ENCODE measurements at places on chromosomes 16 and 17.

DNA sequence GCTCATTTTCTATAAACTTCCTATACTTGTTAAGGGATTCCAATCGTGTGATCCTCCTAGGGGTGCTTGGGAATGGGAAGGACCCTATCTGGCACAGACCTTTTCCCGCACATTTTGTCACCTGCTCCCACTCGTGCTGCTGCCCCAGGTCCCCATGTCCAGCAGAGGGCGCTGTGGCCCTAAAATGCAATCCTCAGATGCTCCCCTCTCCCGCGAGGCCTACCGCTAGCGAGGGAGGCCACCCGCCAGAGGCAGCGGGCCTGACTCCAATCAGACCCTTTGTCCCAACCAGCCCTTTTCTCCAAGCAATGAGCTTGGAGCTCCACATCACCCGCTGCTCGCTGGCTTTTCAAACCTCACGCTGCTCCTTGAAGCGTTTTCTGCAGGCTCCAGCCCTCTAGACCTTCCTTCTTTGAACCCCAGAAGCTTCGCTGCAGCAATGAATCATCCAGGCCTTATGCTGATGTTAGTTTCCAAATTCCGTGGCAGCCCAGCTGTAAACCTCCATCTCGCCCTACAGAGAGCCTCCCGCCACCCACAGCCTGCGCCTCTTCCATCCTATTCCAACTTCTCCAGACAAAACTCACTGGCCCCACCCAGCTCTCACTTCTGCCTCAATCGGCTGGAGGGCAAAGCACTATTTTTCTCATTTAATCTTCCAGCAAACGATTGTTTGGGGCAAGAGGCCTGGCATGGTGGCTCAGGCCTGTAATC, 23.6 kb upstream of the FZD2 start:
- peak; percentile 94 for DNase-seq

DNA sequence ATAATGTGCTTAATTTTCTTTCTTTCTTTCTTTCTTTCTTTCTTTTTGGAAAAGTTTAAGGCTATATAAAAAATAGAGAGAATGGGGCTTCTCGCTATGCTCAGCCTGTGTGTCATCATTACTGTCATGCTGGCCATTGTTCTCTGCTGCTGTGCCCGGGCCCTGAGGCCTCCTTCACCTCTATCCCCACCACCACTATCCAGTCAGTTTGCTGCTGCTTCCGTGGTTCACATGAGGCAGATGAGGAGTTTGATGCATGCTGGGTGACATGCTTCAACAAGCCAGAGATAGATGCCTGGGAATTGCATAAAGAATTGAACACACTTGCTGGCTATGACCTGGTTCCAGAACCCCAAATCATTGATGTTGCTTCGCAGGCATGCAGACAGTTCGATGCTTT, 36.3 kb downstream of the PITPNC1 start:
- DNase-seq: no peak

- no peak for DNase-seq
Observed at GRCh38 chr16:65120461-65120830, 1.4 kb downstream of the CDH11 start.

DNA sequence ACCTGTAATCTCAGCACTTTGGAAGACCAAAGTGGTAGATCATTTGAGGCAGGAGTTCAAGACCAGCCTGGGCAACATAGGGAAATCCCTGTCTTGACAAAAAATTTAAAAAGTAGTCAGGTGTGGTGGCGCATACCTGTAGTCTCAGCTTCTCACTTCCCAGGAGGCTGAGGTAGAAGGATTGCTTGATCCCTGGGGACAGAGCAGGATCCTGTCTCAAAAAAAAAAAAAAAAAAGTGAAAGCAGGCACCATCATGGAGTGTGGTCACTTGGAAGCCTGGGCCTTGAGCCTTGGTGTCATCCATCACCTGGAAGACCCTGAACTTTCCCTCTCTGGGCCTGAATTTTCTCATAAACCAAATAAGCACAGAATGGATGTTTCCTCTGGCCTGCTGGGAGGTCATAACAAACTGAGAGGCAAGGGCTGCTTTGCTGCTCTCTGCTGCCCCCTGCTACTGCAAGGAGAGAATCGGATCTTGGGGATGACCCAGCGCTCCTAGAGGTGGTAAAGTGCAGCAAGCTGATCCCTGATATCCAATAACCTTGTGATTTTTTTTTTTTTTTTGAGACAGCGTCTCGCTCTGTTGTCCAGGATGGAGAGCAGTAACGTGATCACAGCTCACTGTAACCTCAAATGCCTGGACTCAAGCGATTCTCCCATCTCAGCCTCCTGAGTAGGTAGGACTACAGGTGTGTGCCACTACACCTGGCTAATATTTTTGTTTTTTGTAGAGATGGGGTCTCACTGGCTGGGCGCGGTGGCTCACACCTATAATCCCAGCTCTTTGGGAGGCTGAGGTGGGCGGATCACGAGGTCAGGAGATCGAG, 75.9 kb upstream of the RNU2-1 start:
- no peak for DNase-seq

GRCh38 chr16:84484579-84485254, 19.7 kb downstream of the MEAK7 start:
- DNase-seq: no peak

DNA sequence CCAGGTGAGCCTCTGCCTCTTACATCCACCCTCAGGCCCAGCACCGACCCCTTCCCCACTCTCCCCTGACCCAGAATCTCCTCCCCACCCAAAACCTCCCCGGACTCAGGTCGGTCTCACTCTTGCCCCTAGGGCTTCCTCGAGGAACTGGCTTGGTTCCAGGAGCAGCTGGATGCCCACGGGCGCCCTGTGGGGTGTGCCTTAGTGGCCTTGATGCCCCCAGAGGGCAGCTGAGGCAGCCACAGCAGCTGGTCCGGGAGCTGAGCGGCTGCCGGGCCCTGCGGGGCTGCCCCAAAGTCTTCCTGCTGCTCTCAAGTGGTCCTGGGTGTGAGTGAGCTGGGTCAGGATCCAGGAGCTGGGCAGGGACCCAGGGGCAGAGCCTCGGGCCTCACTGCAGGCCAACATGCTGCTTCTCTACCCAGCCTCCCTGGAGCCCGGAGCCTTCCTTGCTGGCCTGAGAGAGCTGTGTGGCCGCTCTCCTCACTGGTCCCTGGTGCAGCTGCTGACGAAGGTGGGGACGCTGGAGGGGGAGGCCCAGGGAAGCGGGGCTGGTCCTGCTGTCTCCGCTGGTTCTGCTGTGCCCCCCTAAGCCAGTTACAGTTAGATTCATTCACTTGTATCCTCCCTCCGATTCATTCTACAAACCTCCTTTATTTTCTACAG, 9.6 kb downstream of the ZNF213 start:
- no peak for DNase-seq

DNA sequence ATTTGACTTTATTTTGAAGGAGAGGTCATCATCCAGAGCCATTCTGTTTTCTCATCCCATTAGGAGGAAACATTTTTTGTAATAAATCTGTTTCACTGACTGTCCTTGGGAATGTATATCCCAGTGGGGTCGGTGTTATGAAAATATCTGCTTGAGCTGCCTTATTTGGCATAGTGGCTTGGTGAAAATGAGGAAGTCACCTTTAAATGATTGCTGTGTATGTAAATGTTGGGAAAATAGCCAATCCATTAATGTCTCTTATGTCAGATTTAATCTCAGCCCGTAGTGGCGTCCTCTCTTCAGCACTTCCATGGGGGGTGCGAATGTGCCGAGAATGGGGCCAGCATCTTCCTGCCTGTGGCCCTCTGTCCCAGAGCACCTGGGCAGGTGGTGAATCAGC, 57.6 kb downstream of the BANP start:
- no peak for DNase-seq

DNA sequence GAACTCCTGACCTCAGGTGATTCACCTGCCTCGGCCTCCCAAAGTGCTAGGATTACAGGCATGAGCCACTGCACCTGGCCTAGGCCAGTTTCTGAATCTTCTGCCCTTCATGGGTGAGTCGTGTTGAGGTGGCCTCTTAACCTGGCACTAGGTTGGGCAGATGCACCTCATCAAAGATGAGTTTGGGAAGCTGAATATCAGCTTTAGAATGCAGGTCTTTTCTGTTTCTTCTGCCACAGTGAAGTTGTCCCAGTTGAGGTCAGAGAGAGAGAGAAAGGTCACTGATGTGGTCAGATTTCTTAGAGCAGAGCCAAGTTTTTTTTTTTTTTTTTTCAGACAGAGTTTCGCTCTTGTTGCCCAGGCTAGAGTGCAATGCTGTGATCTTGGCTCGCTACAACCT, 111.3 kb upstream of the WSCD1 start:
- no peak for DNase-seq

DNA sequence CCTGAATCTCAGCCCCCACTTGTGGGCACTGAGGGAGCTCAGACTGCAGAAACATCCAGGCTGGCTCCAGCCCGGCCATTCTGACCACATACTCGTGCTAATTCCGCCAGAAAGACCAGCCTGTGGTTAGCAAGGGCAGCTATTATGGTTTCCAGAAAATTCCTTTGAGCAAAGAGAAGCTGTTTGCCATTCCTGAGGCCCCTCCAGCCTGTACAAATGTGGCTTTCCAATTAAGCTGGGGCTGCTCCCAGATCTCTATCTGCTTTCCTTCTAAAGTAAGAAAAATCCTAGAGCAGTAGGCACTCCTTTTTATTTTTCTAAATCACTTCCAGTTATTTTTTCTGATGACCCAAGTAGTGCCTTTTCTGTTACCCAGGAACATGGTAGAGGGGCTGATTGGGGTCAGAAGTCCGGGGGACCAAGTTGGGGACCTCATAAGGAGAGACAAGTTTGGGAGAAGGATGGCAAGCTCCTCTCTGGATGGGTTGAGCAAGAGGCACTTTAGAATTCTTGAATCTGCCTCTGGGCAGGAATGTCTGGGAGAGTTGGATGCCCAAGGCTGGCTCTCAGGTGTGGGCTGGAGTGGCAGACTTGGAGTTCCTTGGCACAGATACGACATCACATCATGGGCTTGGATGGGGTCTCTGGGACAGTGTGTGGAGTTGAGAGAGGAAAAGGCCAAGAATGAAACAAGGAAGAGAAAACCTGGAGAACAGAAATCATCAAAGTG, 83.3 kb upstream of the TNRC6C start:
- DNase-seq: no peak

GRCh38 chr16:66511602-66512271, 38.2 kb downstream of the TK2 start:
- DNase-seq: no peak

- no peak for DNase-seq
Observed at GRCh38 chr17:59093702-59094231, 12.9 kb downstream of the TRIM37 start.

GRCh38 chr17:7844292-7845154, 10.3 kb upstream of the TMEM88 start:
- DNase-seq: peak; percentile 85

GRCh38 chr16:13959626-13960025, 39.7 kb downstream of the ERCC4 start:
- DNase-seq: no peak

GRCh38 chr17:81858170-81858966, 2.0 kb downstream of the P4HB start:
- DNase-seq: no peak

- DNase-seq: no peak
Observed at GRCh38 chr16:19860166-19861041, 24.2 kb downstream of the GPRC5B start.

- DNase-seq: no peak
Observed at GRCh38 chr17:39754958-39755553, 17.3 kb downstream of the GRB7 start.

DNA sequence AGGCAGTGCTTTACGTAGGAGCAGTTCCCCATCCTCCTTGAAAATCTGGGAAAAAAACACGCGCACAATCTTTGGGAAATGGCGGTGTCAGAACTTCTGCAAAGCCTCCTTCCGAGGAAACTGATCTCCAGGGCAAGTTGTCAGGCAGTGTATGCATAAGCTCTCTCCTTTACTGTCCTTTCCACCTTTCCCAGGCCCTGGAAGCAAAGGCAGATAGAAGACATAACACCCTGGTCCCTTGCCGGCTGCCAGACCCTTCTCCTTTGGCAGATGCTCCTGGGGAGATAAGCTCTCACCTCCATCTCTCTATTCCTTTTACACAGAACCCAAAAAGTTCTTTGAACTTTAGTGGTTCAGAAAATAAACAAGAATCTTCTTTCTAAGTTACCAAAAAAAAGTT, 12.4 kb downstream of the TOB1 start:
- DNase-seq: no peak

DNA sequence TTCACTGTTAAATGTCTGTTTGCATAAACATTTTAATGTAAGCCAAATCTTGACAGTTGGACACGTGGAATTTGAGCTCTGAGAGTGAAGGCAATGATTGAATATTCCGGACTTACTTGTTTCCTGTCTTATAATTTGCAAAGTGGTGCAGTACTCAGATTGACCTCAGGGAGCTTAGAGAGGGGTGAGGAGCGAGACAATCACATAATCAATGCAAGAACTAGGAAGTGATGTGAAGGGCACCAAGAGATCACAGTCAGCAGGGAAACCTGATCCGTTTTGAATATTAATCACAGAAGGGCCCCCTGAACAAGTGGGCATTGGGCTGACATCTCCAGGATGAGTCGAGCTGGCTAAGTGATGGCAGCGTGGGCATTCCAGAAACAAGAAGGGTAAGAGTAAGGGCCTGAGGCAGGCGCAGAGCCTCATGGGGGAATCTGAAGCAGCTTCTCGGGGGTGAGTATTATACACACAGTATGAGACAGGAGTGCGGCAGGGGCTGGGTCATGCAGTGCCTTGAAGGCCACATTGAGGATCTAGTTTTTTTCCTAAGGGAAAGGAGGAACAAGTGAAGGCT, 26.1 kb downstream of the TEX2 start:
- no peak for DNase-seq

GRCh38 chr17:45653616-45654015, 130.5 kb upstream of the CRHR1 start:
- no peak for DNase-seq

DNA sequence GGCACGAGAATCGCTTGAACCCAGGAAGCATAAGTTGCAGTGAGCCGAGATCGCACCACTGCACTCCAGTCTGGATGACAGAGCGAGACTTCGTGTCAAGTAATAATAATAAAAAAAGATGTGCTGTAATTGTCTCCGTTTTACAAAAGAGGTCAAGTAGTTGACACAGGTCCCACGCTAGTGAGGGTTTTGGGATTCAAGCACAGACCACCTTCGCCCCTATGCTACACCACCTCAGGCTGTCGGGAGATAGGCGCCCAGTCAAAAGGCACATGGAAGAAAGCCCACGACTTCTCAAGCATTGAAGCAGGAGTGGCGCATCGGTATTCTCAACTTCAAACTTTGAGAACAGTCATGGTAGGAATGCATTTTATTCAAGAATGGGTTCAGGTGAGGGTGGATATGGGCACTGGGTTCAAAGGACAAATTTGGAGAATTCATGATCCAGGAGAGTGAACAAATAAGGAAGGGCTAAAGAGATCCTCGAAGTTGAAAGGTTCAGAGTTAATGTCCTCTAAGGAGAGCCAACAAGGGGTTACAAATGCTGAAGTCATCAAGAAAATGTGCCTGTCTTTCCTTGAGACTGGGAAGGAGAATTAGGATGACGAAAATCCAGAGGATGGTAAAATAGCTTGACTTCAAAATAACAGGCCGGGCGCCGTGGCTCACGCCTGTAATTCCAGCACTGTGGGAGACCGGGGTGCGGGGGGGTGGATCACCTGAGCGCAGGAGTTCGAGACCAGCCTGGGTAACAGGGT, 1.4 kb upstream of the AMZ2 start:
- no peak for DNase-seq
